ENCODE measurements at places on chromosomes 4 and X. TPM values are rescaled to one million over a fixed set of nuclear protein-coding genes. Genes with fewer than 3 reads are reported as not detected.

ZNF141 gene
- 23.9 TPM for total RNA-seq

- no peak overlapping the region for H3K4me3 ChIP-seq
- no peaks in the 10 kb centered on the region for H3K27me3 ChIP-seq
- H3K4me1 ChIP-seq = peaks cover 20% of the 10 kb centered on the region
Observed at GRCh38 chrX:39893417-39894338, 204.1 kb downstream of the BCOR start.

DNA sequence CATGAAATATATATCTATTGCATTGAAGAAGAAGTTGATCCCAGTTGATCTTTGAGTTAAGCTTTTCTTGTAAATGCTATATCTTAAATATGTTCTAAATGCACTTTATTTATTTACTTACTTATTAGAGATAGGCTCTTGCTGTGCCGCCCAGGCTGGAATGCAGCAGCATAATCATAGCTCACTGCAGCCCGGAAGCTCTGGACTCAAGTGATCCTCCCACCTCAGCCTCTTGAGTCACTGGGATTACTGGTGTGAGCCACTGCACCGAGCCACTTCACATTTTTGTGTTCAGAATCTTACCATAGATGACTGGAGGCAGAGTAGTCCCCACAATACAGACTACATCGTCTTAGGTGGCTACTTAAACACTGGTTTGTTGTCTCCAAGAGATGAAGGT is 324.3 kb upstream of the SLIT2 start:
- no peak overlapping the region for H3K4me3 ChIP-seq
- H3K4me1 ChIP-seq = no peaks in the 10 kb centered on the region
- no peaks in the 10 kb centered on the region for H3K36me3 ChIP-seq
- H3K27ac ChIP-seq = no peak overlapping the region
- no peaks in the 10 kb centered on the region for H3K27me3 ChIP-seq

GRCh38 chrX:48696909-48697727 is 584 bp downstream of the SUV39H1 start:
- H3K27me3 ChIP-seq = no peaks in the 10 kb centered on the region
- H3K4me1 ChIP-seq = peaks cover 4% of the 10 kb centered on the region
- H3K4me3 ChIP-seq = peak overlapping the region; percentile 59

- no peak overlapping the region for H3K4me3 ChIP-seq
- peaks cover 27% of the 10 kb centered on the region for H3K4me1 ChIP-seq
- no peaks in the 10 kb centered on the region for H3K27me3 ChIP-seq
- H3K36me3 ChIP-seq = no peaks in the 10 kb centered on the region
- H3K27ac ChIP-seq = no peak overlapping the region
Observed at GRCh38 chr4:107999932-108000539, 10.3 kb downstream of the HADH start.

- DNase-seq = no peak
- H3K27ac ChIP-seq = no peak overlapping the region
- peaks cover 14% of the 10 kb centered on the region for H3K4me1 ChIP-seq
- H3K36me3 ChIP-seq = peaks cover 79% of the 10 kb centered on the region
- no peaks in the 10 kb centered on the region for H3K27me3 ChIP-seq
Observed at GRCh38 chrX:2714551-2714950, 23.5 kb downstream of the CD99 start.

REELD1 gene
- total RNA-seq = 0.35 TPM

DNA sequence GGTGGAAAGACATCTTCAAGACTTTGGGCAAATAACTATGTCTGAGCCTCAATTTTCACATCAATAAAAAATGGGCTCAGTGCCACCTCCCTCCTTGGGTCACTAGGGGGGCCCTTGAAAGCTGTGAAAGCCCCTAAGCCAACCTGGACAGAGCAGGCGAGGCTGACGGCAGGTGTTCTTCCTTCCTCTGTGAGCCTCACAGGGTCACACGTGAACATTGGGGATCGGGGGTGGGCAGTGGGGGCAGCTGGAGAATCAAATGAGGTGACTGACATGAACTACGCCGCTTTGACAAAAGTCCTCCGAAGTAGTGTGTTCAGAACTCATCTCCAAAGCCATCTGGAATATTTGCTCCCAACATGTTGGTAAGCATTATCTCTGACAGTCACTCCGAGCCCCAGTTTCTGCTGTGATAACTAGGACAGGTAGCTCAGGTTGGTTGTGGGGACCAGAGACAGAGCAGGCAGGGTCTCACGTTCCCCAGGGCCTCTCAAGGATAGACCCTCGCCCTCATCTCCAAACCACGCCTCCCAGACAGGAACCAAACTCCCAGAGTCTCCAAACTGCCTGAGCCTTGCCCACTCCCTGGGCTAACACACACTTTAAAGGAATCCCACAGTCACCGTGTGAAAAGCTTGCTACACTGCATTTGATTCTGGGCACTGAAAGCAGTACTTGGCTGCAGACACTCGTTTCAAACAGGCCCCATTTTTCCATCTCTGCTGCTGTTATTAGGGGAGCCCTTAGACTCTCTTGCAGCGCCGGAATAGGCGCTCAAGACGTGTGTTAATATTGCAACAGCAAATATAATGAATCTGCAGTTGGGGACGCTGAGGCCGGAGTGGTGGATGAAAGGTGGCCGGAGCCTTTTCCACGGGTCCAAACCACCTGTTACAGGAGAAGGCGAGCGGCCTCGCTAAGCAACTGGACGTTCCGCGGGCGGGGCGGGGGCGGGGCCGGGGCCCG is 717 bp upstream of the WFS1 start:
- peaks cover 52% of the 10 kb centered on the region for H3K4me1 ChIP-seq
- no peaks in the 10 kb centered on the region for H3K36me3 ChIP-seq
- no peaks in the 10 kb centered on the region for H3K27me3 ChIP-seq
- peak; percentile 41 for DNase-seq
- peak overlapping the region; percentile 92 for H3K4me3 ChIP-seq

GRCh38 chr4:97159625-97160024 is 983.7 kb downstream of the STPG2 start:
- no peaks in the 10 kb centered on the region for H3K36me3 ChIP-seq
- DNase-seq = no peak
- H3K4me1 ChIP-seq = no peaks in the 10 kb centered on the region
- H3K27me3 ChIP-seq = no peaks in the 10 kb centered on the region
- no peak overlapping the region for H3K4me3 ChIP-seq

All from lower lobe of right lung (tissue), 2 donors.